ENCODE measurements at places on chromosomes 3 and 15.

DNA sequence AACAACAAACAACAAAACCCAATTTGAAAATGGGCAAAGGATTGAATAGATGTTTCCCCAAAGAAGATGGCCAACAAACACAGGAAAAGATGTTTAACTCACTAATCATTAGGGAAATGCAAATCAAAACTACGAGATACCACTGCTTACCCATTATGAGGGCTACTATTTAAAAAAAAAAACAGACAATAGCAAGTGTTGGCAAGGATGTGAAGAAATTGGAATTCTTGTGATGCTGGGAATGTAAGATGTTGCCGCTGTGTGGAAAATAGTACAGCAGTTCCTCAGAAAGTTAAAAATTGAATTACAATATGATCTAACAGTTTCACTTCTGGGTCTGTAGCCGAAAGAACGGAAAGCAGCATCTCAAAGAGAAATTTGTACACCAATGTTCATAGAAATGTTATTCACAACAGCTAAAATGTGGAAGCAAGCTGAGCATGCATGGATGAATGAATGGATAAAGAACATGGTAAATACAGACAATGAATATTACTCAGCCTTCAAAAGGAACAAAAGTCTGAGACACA lies 121.9 kb downstream of the CHSY1 start:
- DNase-seq, result no peak

GRCh38 chr15:40407330-40407990 lies 1.9 kb downstream of the IVD start:
- DNase-seq, result no peak

GRCh38 chr15:70801109-70801508 lies 37.8 kb upstream of the UACA start:
- no peak for DNase-seq

DNA sequence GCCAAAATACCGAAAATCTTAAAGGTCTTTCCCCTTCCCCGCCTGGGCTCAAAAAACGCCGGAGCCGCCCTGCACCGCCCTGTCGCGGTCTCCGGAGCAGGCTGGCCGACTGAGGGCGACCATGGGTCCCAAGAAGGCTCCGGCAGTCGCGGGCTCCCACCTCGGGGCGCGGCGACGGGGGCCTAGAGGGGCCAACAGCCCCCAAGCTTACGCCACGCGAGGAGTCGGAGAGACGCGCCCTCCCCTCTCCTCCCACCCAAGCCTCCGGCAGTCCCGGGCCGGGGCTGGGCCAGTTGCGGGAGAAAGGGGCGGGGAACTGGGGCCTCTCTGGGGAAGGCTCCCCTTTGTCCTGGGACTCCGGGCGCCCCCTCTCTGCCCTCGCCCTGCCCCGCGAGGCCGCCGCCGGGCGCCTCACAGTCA lies 69.2 kb downstream of the GOLGA8B start:
- peak; percentile 18 for DNase-seq

GRCh38 chr3:62582495-62583172 lies 209.3 kb upstream of the FEZF2 start:
- no peak for DNase-seq

- DNase-seq, result peak; percentile 8
Observed at GRCh38 chr15:78265752-78266224, 1.4 kb downstream of the DNAJA4 start.

DNA sequence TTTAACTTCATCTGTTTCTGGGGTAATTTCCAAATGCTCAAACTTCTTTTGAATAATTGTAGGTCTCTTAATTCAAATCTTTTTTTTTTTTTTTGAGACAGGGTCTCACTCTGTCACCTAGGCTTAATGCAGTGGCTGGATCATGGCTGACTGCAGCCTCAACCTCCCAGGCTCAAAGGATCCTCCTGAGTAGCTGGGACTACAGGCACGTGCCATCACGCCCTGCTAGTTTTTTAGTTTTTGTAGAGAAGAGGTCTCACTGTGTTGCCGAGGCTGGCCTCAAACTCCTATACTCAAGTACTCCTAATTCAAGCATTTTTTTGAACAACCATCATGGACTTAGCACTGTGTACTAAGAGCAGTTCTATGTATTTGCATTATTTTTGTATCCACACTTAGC lies 3.8 kb upstream of the SIAH2 start:
- DNase-seq, result no peak

GRCh38 chr3:112143251-112143650 lies 10.2 kb upstream of the GCSAM start:
- no peak for DNase-seq

- peak; percentile 42 for DNase-seq
Observed at GRCh38 chr3:17111586-17111985, 226.8 kb downstream of the PLCL2 start.

- DNase-seq, result no peak
Observed at GRCh38 chr15:40397688-40398412, 7.7 kb upstream of the IVD start.

DNA sequence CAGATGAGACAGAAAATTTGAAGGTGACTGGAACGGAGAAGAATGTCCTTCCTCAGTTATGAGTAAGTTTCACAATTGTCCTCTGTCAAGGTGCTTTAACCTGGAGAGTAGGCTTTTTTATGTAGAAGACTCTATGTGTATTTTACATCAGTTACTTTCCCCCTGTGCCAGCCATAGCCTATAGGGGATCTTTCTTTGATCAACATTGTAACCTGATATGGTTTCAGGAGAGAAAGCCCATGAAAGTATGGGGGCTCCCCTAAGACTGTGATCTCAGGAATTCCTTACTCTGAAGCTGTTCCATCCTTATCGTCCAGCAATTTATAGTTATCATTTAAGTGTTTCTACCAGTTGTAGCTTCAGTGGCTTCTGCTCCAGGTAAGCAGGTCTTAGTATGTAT lies 1076.3 kb upstream of the EPHA6 start:
- no peak for DNase-seq

DNA sequence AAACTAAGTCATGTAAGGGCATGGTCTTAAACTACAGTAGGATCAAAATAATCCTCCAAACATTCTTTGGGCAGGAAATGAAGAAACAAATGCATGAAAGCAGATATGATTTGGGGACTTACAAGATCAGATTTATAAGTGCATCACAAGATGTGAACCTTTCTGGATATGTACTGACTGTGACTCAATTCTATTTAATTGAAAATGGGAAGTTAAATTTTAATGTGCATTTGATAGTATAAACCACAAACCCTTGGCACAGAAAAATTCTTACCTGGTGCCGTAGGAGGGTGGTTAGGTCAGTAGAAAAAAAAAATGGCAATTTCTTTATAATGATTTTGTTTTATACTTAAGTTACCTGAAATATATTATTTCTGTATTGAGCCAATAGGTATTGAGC lies 262.5 kb upstream of the TGFBR2 start:
- no peak for DNase-seq

DNA sequence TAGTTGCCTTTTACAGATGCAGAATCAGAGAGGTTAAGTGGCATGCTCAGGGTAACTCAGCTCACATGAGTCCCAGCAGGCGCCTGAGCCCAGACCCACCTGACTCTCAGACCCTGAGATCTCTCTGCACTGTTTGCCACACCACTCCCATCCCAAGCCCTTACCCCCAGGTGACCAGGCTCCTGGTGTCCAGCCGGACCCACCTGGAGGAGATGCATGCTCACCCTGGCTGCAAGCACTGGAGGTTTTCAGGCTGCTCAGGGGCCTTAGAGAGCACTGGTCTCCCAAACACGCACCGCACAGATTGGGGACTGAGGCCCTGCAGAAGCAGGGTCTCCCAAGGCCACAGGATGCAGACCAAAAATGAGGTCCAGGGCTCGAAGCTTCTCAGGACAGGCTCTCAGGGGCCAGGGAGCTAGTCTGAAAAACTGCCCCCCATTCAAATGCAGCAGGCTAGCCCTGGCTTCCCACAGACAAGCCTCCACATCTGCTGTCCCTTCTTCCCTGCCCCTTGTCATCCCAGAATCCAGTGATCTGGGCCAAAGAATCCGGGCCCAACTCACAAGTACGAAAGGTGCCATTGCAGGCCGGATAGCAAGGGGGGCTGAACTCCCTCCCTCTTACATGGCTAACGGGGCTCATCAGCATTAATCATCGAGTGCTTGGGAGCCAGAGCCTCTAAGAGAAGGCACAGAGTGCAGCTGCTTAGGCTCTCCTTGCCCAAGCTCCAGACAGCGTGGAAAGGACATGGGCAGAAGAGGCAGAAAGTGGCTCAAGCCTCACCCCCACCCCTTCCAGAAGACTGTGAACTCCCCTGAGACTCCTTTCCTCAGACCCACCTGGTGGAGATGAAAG lies 90.2 kb upstream of the PRR20G start:
- no peak for DNase-seq

DNA sequence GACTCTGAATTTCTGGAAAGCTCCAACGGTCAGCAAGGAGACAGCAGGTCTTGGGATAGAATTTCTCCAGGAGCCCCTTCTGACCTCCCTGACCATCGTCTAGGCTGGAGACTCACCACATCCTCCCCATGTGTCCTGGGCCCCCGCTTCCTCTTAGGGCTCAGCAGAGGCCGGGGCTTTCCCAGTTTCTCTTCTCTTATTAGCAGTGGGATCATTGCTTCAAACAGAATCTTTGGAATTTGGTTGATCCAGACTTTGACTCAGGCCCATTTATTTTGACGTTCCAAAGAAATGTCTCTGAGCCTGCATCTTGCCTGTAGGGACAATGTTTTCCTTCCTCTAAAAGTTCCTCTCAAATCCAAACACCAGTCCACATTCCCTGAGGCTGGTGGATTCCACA lies 38.4 kb upstream of the SLC6A6 start:
- no peak for DNase-seq

DNA sequence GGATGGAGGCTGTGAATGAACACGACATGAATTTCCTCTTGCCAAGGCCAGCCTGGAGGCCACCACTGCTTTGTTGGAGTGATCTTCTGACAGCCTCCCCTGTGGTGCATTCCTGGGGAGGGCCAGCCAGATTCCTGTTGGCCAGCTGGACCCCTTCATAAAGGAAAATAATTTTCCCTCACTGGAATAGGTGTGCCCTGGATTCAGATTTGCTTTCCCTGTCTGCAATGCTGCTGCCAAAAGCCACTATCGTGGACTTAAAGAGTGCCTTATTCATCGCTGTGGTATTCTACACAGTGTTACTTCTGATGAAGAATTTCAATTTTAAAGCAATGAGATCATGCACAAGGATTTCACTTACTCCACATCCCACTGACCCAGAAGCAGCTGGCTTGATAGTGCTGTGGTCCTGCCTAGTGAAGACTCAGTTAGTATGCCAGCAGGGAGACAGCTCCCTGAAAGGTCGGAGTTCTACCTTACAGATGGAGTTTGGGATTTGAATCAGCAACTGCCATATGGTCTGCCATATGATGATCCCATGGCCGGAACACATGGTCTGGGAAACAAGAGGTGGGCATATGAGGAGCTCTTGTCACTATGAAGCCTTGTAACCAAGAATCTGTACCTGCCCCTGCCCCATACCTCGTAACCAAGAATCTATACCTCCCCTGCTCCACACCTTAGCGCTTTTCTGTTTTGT lies 145.2 kb downstream of the KLF13 start:
- peak; percentile 45 for DNase-seq

- no peak for DNase-seq
Observed at GRCh38 chr3:12588039-12589009, 31.4 kb downstream of the MKRN2 start.

GRCh38 chr15:66503780-66504562 lies 684 bp downstream of the RPL4 start:
- DNase-seq, result no peak

GRCh38 chr3:28124882-28125281 lies 116.5 kb upstream of the CMC1 start:
- no peak for DNase-seq

GRCh38 chr3:144816323-144816722 lies 844.7 kb downstream of the DIPK2A start:
- peak; percentile 2 for DNase-seq

DNA sequence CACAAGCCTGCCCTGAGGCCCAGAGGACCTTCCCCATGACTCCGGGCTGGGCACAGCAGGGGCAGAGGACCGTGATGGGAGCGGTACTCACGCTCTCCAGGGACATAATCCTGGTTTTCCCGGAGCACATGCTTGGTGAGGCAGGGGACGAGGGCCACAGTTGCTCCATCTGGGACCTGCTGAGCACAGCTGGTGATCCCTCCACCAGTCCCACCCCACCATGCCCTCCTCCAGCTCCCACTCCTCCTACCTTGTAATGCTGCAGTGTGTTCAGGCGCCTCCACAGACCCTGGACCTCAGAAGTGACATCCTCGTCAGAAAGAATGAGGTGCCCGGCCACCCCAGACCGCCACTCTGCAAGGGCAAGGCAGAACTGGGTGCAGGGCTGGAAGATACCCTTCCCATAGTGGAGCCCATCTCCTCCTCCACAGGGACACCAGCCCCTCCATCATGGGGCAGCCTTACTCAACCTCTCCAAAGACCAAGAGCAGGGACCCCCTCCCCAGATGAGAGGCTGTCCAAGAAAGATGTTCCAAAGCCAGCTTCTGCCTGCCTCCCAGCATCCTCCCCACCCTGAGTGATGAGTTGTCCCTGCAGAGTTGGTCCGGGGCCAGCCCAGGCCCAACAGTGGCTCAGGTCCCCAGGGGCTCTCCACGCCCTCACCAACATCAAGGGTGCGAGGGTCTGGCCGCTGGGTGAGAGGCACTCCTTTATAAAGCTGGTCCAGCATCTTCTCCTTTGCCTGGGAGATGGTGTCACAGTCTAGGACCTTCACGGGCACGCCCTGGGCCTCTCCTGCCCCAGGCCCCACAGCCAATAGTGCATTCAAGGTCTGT lies 19.5 kb downstream of the PLXNB1 start:
- no peak for DNase-seq

GRCh38 chr15:73922186-73923151 lies 3.8 kb upstream of the LOXL1 start:
- peak; percentile 71 for DNase-seq

Measured in fibroblast of gingiva (primary cell).